ENCODE measurements at places on chromosomes 12 and 14.

GRCh38 chr12:2833327-2833726 lies 1.5 kb downstream of the NRIP2 start:
- DNase-seq: no peak

DNA sequence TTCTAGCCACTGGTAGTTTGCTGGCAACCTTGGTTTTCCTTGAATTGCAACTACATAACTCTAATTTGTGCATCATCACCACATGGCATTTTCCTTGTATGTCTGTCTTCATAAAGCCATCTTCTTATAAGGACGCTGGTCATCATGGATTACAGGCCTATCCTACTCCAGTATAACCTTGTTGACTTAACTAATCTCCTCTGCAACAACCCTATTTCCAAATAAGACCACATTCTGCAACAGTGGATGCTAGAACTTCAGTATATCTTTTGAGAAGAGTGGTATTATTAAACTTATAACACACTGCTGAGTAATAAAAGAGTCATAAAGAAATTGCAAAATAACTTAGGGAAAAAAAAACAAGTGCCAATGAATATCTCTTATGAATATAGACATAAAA lies 511.8 kb upstream of the FOXG1 start:
- no peak for DNase-seq

- no peak for DNase-seq
Measured at GRCh38 chr14:86604561-86604960, 1074.6 kb downstream of the FLRT2 start.

DNA sequence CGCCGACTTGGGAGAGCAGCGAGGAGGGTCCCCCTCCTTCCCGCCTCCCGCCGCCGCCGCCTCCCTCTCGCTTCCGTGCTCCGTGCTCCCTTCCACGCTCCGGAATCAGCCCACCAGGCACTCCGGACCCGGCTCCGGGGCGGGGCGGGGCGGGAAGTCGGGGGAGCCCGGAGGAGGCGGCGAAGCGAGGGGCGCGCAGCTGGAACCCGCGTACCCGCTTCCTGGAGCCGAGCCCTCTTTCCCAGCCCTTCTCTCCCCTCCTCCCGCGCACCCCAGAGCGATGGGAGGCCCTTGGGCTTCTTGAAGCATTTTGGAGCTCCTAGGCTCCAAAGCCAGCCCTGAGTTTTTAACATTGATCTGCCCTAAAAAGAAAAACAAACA lies at the start of gene SYNDIG1L:
Gene SYNDIG1L (minus strand): TSS at position 9 of the 381 bp plus-strand sequence. CDS start 16,466 bp downstream, outside the sequence.
- DNase-seq: no peak

DNA sequence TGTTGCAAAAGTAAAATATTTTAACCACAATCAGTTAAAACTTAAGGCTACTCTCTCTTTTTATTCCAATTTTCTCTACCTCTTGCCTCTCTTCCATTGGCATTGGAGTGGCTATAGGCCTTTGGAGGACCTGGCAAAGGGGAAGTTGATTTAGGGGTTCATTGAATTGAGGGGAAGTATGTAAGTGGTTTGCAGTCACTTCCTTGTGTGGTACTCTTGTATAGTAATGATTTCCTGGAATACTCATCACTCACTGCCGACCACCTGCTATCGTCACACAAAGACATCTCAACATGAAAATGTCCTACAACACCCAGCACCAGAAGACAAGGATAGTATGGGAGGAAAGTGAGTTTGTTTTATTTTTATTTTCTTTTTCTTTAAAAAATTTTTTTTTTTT lies 45.7 kb upstream of the CPM start:
- no peak for DNase-seq

GRCh38 chr12:92516277-92516600 lies 186.6 kb upstream of the PLEKHG7 start:
- no peak for DNase-seq
